ENCODE measurements at places on chromosomes 6 and 20.

DNA sequence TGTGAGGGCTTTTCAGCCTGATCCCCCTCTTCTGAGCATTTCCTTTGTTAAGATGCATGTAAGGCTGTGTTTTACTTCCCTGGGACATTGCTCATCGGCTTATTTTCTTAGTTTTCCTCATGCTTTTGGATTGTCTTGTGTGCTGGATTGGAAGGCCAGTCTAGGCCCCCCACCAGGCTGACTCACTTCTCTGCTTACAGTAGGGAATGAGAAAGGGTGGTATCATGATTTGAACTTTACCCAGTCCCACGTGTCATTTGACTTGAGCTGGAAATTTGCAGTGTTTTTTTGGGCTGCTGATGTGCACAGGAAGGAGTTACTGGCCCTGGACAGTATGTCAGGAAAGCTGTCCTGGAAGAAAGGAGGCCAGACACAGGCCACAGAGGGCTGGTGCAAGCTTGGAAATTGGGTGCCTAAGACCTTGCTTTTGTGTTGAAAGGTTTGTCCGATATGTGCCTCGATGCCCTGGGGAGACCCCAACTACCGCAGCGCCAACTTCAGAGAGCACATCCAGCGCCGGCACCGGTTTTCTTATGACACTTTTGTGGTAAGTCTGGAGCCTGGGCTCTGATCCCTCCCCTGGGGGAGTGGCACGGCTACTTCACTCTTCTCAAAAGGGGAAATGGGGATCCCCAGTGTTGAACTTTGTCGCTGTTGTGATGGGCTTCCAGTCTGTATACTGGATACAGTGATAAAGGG, 12.8 kb downstream of the RNF114 start:
- H3K27me3 ChIP-seq, result no peaks in the 10 kb centered on the region
- no peaks in the 10 kb centered on the region for H3K4me1 ChIP-seq
- H3K27ac ChIP-seq, result no peak overlapping the region
- no peak for DNase-seq

DNA sequence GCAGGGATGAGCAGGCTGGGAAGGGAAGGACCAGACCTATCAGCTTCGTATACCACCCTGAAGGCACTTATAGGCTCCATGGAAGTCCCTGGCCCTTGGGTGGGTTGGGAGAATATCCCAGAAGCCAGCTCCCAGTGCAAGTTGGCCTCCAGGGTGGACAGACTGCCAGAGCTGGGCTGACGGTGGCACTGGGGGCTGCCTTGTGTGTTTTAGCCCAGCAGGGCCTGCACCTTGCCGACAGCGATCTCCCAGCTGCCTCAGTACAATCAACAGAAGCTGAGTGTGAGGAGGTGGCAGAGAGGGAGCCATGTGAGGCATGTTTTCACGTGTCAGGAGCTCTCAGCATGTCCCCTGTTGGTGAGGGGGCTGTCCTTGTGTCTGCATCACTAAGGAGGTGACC, 159.5 kb downstream of the VEGFA start:
- H3K4me1 ChIP-seq, result peaks cover 9% of the 10 kb centered on the region
- H3K4me3 ChIP-seq, result no peak overlapping the region
- H3K36me3 ChIP-seq, result no peaks in the 10 kb centered on the region
- H3K27me3 ChIP-seq, result no peaks in the 10 kb centered on the region
- H3K27ac ChIP-seq, result no peak overlapping the region
- no peak for DNase-seq

- no peak for DNase-seq
- no peak overlapping the region for H3K27ac ChIP-seq
- no peaks in the 10 kb centered on the region for H3K27me3 ChIP-seq
- H3K4me3 ChIP-seq, result no peak overlapping the region
- H3K4me1 ChIP-seq, result no peaks in the 10 kb centered on the region
Observed at GRCh38 chr6:89287351-89288028, 27.6 kb downstream of the GABRR2 start.

DNA sequence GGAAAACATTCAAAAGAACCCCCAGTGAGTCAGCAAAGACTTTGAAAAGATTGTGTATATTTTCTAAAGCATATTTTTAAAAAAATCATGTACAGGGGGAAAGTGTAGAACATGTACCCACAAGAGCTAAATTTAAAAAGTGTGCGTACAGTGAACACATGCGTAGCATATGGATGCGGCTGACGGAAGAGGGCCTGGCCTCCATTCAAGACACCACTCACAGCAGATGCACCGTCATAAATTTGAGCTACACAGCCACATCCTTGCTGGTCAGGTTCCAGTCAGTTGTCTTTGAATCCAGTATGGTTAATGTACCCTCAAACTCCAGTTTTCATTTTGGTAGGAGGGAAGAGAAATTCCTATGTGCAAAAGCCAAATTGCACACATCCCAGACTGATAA, 54.3 kb upstream of the SPACA1 start:
- H3K4me3 ChIP-seq, result no peak overlapping the region
- H3K36me3 ChIP-seq, result no peaks in the 10 kb centered on the region
- H3K27me3 ChIP-seq, result no peaks in the 10 kb centered on the region
- no peaks in the 10 kb centered on the region for H3K4me1 ChIP-seq

DNA sequence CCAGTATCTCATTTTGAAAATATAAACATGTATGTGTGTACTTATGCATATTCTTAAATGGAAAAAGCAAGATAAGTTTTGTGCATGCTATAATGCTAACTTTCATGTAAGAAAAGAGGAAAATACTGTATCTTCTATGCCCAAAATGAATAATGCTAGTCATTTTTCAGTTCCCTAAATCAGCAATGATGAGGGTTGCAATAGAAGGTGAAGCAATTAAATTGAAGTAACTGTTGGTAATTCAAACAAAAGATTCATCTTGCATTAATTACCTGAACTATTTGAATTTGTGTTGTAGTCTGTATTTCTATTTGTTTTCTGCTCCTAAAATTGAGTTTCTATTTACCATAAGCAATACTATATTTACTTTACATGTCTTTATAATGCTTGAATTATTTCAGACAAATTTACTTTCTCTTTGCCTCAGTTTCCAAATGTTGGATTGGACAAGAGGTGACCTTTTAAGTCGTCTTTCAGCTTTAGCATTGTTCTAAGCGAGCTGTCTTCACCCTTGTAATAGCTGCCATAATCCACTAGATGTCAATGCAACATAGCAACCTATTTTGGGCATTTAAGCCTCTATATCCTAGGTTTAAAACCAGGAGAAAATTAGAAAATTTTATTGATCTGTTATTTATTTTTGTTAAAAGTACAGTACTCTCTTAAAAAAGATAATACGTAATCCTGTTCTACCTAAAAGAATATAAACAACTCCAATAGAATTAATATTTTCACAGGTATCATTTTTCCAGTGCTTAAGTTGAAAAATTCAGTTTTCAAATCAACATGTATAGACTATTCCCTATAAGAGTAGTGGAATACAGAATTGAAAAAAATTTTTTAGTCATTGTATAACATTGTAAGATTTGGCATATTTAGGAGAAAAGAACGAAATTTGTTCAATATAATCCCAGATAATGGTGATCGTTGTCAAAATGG, 52.3 kb upstream of the IFNGR1 start:
- H3K36me3 ChIP-seq, result no peaks in the 10 kb centered on the region
- H3K4me3 ChIP-seq, result no peak overlapping the region
- no peaks in the 10 kb centered on the region for H3K4me1 ChIP-seq
- H3K27ac ChIP-seq, result no peak overlapping the region
- DNase-seq, result no peak

DNA sequence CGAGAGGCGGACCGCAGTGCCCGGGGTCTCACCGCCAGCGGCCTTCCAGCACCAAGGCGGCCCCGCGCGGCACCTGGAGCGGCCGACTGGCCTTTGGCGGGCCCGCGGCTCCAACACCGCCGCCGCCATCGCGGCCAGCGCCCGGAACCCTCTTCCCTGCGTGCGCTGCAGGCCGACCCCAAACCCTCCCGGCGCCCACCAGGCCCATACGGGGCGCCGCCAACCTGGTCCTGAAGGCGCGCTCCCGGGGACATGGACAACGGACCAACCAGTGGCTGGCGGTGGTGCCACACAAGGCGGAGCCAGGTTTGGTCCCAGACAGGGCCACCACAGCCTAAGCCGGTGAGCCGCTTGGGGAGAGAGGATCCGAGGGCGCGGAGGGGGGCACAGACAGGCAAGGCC, 1514.8 kb upstream of the DEFB115 start:
- H3K4me1 ChIP-seq, result no peaks in the 10 kb centered on the region
- H3K27me3 ChIP-seq, result no peaks in the 10 kb centered on the region
- H3K36me3 ChIP-seq, result no peaks in the 10 kb centered on the region
- no peak for DNase-seq
- H3K27ac ChIP-seq, result no peak overlapping the region
- no peak overlapping the region for H3K4me3 ChIP-seq

- H3K4me1 ChIP-seq, result no peaks in the 10 kb centered on the region
- no peak for DNase-seq
- H3K36me3 ChIP-seq, result no peaks in the 10 kb centered on the region
- no peak overlapping the region for H3K4me3 ChIP-seq
Observed at GRCh38 chr6:20866935-20867703, 332.9 kb downstream of the CDKAL1 start.

DNA sequence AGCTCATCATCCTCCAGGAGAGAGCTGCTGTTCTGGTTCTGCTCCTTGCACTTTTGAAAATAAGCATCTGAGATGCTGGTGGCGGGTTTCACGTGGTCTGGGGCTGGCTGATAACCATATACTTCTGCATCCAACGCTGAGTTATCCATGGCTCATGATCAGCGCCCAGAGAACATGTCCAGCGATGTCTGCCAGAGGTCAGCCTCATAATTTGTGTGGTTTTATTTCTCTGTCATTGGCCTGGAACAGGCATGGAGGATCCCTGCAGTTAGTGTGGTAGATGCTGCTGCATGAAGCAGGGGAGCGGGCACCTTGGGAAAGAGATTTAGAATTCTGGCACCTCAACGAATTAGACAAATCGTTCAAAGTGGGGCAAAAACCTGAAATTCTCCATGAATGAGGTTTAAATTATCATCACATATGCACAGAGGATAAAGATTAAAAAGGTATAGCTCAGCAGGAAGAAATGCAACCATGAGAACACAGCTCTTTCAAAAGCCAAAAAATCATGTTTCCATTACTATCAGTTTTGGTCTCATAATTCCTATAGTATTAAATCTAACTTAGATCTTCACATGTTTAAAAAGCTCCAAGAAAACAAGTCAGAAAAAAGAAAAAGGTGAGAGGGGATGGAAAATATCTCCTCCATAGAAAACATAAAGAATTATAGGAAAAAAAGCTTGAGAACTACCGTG, 157.2 kb downstream of the SOD2 start:
- H3K36me3 ChIP-seq, result no peaks in the 10 kb centered on the region
- H3K27me3 ChIP-seq, result no peaks in the 10 kb centered on the region
- no peak overlapping the region for H3K27ac ChIP-seq
- no peak for DNase-seq

DNA sequence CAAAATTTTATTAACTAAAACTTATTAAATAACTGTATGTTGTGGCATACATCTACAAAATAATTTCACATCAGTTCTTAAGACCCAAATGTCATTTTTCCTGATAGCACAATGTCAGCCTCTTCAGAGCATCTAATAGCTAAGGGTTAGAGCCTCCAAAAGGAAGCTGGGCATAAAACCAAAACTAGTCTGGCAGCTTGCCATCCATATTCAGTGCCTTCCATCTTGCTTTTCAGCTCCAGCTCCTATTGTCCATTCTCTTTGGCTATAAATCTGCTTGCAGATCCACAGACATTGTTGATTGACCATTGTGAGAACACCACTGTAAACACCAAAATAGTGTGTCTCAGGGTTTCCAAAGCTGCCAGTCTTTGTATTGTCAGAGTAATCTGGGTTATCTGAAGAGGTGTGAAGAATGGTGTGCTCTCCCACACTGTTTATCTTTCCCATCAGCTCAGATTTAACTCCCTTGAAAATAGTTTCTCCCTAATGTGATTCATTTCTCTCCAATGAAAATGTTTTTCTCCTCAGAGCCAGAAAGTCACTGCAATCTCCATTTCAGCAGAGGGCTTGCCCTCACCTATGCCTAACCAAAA, 154.8 kb upstream of the KCNQ5 start:
- no peaks in the 10 kb centered on the region for H3K4me1 ChIP-seq
- no peaks in the 10 kb centered on the region for H3K36me3 ChIP-seq
- no peak for DNase-seq
- no peak overlapping the region for H3K27ac ChIP-seq
- no peaks in the 10 kb centered on the region for H3K27me3 ChIP-seq
- no peak overlapping the region for H3K4me3 ChIP-seq

DNA sequence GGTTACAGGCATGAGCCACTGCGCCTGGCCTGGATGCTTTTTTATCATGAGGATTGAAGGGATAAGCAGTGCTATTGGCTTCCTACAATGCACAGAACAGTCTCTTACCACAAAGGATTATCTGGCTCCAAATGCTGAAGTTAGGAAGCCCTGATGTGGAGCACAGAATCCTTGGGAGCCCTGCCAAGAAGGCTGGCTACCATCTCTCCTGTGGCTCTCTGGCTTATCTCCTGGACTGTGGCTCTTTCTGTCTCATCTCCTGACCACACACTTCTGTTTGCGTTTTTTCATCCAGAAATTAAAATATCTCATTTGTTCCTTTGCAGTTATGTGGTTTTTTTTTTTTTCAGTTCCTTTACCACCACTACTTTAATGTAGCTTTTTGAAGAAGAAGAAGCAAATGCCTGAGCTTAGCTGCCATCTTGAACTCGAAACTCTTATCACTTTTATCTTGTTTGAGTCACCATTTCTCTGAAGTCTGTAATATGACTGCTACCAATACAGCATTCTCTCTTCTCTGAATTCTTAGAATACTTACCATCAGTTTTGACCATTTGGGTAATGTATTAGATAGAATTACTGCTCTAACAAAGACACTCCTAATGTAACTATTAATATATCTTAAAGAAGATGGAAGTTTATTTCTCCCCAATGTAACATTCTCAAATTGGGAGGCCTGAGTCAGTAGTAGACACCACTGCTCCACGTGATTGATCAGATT, 1044.7 kb downstream of the KIF16B start:
- H3K4me1 ChIP-seq, result no peaks in the 10 kb centered on the region
- H3K4me3 ChIP-seq, result no peak overlapping the region
- H3K36me3 ChIP-seq, result no peaks in the 10 kb centered on the region
- DNase-seq, result no peak
- no peaks in the 10 kb centered on the region for H3K27me3 ChIP-seq

GRCh38 chr6:101090281-101090680, 209.2 kb upstream of the ASCC3 start:
- no peaks in the 10 kb centered on the region for H3K27me3 ChIP-seq
- no peak overlapping the region for H3K4me3 ChIP-seq
- no peaks in the 10 kb centered on the region for H3K36me3 ChIP-seq

DNA sequence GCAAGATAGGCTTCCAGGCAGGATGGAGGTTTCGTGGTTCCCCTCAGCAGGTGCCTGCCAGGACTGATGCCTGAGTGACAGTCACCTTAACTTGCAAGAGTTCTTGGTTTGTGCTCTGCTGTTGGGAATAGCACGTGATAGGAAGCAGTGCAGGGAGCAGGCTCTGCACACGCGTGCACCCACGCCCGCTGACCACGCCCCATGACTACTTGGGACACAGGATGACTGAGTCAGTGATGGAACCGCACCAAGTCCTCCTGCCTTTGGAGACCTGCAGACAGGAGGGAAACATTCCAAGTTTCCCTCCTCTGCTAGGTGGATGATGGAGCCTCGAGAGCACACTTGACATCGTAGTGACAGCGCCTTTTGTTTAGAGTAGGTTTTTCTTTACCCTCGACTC, 164.2 kb downstream of the DTNBP1 start:
- no peak for DNase-seq
- H3K27ac ChIP-seq, result no peak overlapping the region
- peaks cover 5% of the 10 kb centered on the region for H3K36me3 ChIP-seq
